HT1080 (cell line): ENCODE measurements at places on chromosomes 1 and 21. TPM values are rescaled to one million over a fixed set of nuclear protein-coding genes. Genes with fewer than 3 reads are reported as not detected.

GRCh38 chr1:230821346-230821745 lies 47.0 kb downstream of the C1orf198 start:
- no peak for DNase-seq

- peak; percentile 60 for DNase-seq
Observed at GRCh38 chr1:175757381-175758015, 14.1 kb upstream of the TNR start.

Gene SIPA1L2
- 1.6 and 1.8 TPM in 2 replicates for total RNA-seq

Gene OVAAL
- total RNA-seq = 2.4 and 2.7 TPM in 2 replicates
